ENCODE measurements at places on chromosomes 13 and 19.
A peak's percentile ranks its signal among the peaks of the same experiment; 100 is the strongest.

GRCh38 chr13:42892760-42893159, 99.3 kb downstream of the EPSTI1 start:
- no peak for DNase-seq

- peak; percentile 37 for DNase-seq
Observed at GRCh38 chr13:44879452-44880058, 109.7 kb downstream of the NUFIP1 start.

GRCh38 chr13:45276913-45277312, 64.1 kb downstream of the TPT1 start:
- no peak for DNase-seq

DNA sequence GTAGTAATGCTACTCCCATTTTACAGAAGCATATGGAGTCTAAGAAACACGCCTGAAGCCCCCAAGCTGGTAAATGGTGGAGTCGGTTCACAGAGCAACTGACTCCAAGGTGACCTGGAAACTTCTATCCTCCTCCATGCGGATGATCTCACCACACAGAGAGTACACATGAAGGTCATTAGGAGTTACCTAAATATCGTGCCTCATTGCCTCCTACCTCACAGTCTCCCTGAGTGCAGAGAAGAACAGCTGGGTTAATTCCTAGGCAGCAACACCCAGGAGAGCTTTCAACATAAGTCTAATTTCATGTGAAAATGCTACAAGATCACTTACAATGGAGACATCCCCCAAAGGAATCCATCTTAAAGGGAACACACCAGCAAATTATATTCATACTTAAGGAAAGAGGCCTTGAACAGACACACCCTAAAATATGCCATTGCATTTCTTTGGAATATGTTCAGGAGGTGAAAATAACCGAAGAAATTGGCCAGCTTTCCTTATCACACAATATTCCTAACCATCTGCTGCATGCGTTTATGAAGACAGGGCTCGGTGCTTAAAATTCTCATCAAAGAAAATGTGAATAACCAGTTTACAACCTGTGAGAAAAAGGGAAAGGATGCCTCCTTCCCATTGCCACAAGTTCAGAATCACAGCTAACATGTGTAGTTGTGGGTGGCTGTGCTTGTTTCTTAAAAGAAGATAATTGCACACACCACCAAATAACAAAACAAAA, 203.6 kb upstream of the NBEA start:
- DNase-seq = no peak

DNA sequence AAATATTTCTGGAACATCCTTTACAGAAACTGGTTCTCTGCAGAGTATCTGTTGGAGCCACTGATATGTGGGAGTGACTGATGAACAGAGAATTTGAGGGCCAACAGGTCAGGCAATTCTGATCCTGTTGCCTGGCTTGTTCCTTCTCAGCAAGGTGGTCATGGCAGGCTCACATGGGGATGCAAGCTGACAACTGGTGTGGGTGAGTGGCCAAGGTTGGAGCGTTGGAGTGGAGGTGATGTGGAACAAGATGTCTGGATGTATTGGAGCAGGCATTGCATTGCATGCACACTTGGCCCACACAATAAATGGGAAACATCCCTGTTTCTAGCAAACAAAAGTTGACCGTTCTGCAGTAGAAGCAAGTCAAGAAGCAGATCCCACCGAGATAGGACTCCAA, 380.7 kb downstream of the ZNF536 start:
- no peak for DNase-seq

DNA sequence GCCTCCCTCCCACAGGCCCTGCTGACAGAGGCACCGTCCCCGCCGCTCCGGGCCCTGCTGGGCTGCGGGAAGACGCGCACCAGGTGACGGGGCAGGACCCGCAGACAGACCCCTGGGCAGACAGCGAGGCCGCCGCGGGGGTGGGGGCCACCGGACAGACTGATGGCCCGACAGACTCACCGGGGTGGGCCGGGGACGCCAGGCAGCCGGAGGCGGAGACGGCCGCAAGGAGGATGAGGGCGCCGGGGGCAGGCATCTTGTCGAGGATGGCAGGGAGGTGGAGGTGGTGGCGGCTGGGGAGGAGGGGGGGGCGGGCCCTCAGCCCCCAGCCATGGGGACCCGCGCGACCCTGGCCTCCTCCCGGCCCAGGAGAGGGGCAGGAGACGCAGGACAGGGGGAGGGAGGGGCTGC, 309 bp downstream of the LMTK3 start:
- peak; percentile 42 for DNase-seq

DNA sequence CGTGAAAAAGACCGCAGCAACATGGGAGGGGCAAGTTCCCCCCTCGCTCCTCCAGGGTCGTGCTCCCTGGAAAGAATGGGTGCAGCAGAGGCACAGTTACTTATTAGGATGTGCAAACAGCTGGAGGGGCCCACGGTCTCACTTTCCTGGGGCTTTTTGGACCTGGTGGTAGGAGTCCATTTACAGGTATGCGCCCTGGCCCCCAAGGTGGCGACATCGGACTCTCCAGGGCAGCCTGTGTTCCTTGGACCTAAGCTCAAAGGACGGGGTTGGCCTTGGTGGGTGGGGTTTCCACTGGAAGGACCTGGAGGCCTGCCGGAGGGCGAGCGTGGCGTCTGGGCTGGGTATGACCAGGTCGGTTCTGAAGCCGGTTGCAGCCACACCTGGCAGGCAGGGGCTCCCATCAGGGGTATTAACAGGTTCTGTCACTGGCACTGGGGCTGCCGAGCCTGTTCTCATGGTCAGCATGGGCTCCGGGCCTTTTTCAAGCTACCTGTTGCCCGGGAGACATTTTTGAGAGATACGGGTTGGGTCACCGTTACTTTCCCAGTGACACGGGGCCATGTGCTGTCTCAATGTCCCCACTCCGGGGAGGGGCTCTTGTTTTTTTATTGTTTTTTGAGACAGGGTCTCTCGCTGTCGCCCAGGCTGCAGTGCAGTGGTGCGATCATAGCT, 5.9 kb downstream of the ZFR2 start:
- DNase-seq = no peak

- peak; percentile 17 for DNase-seq
Observed at GRCh38 chr13:77779552-77780272, 82.2 kb downstream of the SLAIN1 start.
